ENCODE measurements at places on chromosomes 1 and 21. TPM values are rescaled to one million over a fixed set of nuclear protein-coding genes. Genes with fewer than 3 reads are reported as not detected.

The TMCC2 gene
- total RNA-seq = 4.8 TPM

The C1orf56 gene
- total RNA-seq = 2.4 TPM

The SPATA1 gene
- 0.24 TPM for total RNA-seq

The TNNI3K gene
- total RNA-seq = 0.36 TPM

The TRAF3IP3 gene
- total RNA-seq = not detected

The RIMS3 gene
- total RNA-seq = 0.74 TPM

The IGFN1 gene
- total RNA-seq = 0.51 TPM

The MX2 gene
- 12.5 TPM for total RNA-seq

The RSBN1 gene
- 8.9 TPM for total RNA-seq

DNA sequence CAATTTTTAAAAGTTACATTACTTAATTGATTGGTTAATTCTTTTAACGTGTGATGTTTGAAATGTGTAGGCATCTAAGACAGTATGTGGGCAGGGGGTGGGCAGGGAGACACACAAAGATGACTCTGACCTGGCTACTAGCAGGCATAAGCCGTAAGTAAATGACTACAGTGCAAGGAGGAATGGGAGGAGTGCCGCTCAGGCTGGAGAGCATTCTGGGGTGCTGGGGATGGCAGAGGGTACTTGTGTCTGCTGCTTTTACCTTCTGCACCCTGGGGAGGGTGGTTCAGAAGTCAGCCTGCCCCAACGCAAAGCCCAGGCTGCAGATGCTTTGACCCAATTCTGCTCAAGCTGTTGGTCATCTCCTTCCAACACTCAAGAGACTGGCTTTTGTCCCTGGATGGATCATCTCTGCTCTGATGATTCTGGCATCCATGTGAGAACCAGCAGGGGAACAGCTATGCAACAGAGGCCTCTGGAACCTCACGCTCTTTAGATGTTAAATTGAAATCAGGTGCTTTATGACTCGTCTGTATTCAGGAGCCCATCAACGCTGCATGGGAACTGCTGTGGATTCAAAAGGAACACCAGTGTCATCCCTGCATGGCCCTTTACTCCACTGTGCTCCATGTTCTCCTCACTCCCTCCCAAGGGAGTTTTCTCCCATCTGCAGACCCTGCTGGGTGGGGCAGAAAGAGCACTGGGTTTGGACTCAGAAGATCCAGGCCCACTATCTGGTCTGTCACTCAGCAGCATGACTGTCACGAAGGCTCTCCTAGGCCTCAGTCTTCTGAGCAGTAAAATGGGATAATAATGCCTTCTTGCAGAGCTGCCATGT, 78.8 kb downstream of the FAM78B start:
- DNase-seq = no peak

DNA sequence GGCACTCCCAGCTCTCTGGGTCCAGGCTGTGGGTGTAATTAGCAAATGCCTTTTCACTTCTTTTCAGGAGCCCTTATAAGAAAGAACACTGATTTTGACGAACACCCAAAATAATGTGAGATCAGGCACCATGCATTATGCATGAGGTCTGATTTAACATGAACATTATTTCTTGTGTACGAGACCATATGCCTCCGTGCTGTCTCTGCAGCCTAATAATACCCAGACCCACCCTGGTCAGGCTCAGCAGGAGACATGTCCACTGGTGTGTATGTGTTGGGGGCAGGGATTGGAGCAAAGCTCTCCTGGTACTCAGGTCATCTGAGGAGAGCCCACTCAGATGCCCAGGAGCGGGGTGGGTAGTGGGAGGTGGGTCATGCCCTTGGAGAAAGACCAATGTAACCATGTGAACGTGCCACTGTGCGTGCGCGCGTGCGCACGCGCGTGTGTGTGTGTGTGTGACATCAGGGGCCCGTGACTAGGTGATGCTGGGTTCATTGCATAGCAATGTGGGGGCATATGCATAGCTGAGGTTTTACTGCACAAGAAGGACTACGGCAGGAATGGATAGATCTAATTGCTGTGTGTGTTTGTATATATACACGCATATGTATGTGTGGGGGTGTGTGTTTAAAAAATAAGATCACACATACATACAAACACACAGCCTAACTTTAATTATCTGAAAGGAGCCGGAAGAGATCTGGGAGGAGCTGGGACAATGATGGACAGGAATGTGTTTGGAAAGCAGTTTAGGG, 7.1 kb downstream of the POU3F1 start:
- DNase-seq = no peak

DNA sequence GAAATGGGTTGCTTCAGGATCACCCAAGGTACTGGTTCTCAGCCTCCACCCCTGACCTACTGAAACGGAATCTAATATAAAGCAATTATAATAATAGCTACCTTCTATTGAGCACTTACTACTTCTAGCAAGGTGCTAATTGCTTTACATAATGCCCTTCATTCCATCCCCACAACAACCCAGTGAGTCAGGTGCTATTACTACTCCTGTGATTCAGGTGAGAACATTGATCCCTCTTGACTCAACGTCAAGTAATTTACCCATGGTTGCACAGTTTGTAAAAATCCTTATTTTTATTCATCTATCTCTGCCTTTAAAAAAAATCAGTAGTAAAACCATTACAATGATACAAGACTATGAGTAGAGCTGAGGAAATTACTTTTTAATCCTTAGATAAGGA, 85.2 kb downstream of the UCHL5 start:
- DNase-seq = no peak

DNA sequence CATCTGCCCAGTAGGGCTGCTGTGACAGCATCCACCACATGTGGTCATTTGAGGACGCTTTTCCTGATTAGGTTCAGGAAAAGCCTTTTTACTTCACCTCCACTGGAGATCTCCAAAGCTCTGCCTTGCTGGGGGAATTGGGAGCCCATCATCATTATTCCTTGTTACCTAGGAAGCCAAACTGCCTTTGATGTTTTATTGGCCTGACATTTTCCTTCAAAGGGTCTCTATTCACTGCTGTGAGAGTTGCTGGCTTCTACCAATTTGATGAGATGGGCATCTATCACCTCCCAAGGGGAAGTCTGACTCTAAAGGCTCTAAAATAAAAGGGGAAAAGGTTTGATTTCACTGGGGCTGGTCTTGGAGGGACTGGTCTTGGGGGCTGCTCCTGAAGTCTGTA, 678.6 kb downstream of the PTPRU start:
- no peak for DNase-seq

GRCh38 chr21:31538816-31539215, 120.7 kb upstream of the SOD1 start:
- no peak for DNase-seq

GRCh38 chr1:23772049-23772853, 6.0 kb upstream of the PITHD1 start:
- peak; percentile 84 for DNase-seq

GRCh38 chr1:44557778-44558177, 116.5 kb downstream of the TMEM53 start:
- peak; percentile 37 for DNase-seq

GRCh38 chr1:193846876-193847604, 660.6 kb upstream of the B3GALT2 start:
- no peak for DNase-seq

- DNase-seq = no peak
These were observed 44.6 kb upstream of the C1orf174 start for GRCh38 chr1:3944578-3945125.

DNA sequence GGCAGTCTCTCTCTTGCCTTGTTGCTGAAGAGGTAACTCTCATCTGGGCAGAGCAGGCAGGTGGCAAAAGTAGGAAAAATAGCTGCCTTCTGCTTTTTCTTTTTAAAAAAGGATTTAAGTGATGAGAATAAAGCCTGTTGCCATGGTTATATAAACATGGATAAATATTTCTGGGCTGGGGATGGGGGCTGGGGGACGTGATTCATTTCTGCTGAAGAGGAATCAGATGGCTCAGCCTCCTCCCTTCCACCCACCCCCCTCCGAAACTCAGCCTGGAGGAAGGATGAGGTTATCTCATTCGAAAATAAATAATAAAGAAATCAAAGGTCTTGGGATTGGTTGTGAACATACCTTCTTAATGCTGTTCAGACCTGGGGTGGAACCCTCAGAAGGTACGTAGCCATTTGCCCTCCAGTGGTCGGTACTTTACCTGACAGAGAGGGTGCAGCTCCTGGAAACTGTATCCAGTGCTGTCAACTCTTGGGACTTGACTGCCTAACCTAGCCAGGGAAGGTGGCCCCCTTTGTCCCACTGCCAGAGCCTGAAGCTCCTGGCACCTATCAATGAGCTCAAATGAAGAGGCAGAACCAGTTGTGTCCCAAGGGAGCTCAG, 3.8 kb upstream of the INKA2 start:
- DNase-seq = no peak

DNA sequence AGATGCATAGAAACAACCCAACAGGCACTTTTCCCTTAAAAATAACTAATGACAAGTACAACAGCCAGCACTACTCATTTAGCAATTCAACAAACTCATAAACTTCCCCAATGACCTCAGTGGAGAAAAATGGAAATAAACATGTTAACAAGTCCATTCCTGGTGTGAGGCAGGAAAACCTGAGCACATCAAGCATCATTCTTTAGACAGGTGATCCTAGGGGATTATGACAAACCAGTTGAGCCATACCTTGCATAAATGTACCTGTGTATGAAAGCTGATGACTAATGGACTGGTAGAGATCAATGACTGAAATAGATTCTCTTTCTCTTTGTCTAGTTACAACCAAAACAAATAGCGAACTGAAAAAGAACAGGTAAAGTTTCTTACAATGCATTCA, 7.0 kb downstream of the COL24A1 start:
- no peak for DNase-seq

DNA sequence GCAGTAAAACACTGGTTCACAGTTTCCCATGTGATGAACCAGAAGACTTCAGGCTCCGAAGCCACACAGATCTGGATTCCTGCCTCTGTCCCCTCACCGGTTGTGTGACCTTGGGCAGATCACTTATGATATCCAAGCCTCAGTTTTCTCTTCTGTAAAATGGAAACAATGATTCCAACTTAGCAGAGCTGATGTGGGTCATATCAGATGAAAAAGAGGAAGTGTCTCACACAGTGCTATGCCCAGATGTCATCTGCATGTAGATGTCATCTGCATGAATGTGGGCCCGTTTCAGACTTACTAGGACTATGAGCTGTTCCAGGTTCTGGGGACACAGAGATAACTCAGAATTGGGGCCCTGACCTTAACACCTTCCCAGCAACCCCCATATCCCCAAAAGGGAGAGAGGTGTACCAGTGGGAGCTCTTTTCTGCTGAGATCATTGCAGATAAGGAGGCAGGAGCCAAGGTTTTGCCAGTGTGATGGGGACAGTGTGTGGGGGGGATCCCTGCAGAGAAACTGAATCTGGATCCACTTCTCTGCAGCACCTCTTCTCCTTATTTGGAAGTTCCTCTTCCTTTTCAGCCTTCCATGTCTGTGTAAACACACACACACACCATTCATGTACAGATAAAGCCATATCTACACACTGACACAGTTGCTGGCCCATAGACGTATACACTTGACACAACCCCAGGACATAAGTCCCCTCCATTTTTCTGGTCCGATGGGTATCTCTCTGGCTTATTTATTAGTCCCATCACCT, 5.0 kb upstream of the ADGRB2 start:
- DNase-seq = no peak

- DNase-seq = no peak
These were observed 43.0 kb downstream of the GNB1 start for GRCh38 chr1:1847890-1848289.

- DNase-seq = no peak
These were observed 216.6 kb downstream of the ATG4C start for GRCh38 chr1:63000508-63000907.

DNA sequence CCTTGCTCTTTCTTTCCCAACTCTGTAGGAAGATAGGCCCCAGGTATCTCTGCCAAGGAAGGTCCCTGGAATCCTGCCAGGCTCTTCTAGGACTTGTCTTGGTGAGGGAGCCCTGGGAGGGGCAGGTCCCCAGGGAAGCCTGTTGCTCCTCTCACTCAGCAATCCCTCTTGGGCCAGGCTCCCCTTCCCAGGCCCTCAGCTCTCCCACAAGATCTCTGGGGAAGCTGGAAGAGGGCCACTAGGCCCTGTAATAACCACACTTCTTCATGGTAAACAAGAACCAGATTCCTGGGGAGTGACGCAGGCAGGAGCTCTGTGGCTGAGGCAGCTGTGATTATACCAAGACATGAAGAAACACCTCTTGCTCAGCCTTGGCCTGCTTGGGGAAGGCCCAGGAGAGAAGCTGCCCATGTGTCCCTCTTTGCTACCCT, 9.9 kb upstream of the MAPKAPK2 start:
- DNase-seq = peak; percentile 96

- no peak for DNase-seq
These were observed 6.8 kb downstream of the TFF2 start for GRCh38 chr21:42343963-42344510.
